ENCODE measurements at places on chromosomes 5 and 9. TPM values are rescaled to one million over a fixed set of nuclear protein-coding genes. Genes with fewer than 3 reads are reported as not detected.

DNA sequence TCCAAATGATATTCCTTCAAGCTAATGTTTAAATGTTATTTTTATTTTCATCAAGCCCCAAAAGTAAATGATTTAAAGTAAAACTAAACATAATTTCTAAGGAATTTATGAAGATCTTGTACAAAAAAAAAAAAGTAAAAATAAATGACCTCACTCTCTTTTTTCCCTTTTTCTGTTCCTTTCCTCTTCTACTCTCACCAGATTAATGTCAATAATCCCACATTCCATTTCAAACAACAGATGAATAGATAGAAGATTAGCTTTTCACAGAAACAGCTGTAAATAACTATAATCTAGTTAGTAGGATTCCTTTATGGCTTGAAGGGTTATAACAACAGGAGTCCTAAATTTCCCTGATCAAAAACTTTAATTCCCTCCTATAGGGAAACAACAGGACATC lies 88.1 kb downstream of the EFNA5 start:
- DNase-seq: no peak
- H3K4me3 ChIP-seq: no peak overlapping the region
- no peaks in the 10 kb centered on the region for H3K36me3 ChIP-seq
- H3K27me3 ChIP-seq: no peaks in the 10 kb centered on the region
- no peak overlapping the region for H3K27ac ChIP-seq

DNA sequence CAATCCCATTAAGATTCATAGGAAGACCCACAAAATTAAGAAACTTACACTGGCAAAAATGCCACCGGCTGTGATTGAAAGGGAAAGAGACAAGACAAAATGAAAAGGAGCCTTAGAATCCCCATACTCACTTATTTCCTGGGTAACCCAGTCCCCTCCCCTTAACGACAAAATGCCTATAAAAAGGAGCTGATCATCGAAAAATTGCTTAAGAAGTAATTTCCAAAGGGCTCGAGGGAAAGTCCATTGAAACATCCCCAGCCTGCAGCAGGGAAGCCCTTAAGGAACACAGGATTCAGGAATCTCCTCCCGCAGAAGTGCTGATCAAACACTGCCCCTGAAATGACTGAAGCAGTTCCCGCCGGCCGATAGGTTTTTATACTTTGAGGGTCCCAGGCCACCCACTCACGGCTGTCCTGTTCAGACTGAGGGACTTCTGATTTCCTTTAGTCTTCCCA lies 677 bp upstream of the ZNF79 start:
- H3K36me3 ChIP-seq: no peaks in the 10 kb centered on the region
- no peak for DNase-seq
- H3K27me3 ChIP-seq: no peaks in the 10 kb centered on the region
- peak overlapping the region; percentile 79 for H3K27ac ChIP-seq
- peaks cover 25% of the 10 kb centered on the region for H3K4me1 ChIP-seq
- H3K4me3 ChIP-seq: peak overlapping the region; percentile 62

GRCh38 chr9:116279230-116279629 lies 125.6 kb downstream of the PAPPA start:
- no peaks in the 10 kb centered on the region for H3K36me3 ChIP-seq
- peak; percentile 19 for DNase-seq
- peaks cover 3% of the 10 kb centered on the region for H3K4me1 ChIP-seq
- no peak overlapping the region for H3K4me3 ChIP-seq
- no peaks in the 10 kb centered on the region for H3K27me3 ChIP-seq
- no peak overlapping the region for H3K27ac ChIP-seq

GRCh38 chr9:117687532-117687931 lies 16.7 kb upstream of the TLR4 start:
- H3K27ac ChIP-seq: no peak overlapping the region
- H3K4me1 ChIP-seq: peaks cover 23% of the 10 kb centered on the region
- no peak overlapping the region for H3K4me3 ChIP-seq
- DNase-seq: no peak

DNA sequence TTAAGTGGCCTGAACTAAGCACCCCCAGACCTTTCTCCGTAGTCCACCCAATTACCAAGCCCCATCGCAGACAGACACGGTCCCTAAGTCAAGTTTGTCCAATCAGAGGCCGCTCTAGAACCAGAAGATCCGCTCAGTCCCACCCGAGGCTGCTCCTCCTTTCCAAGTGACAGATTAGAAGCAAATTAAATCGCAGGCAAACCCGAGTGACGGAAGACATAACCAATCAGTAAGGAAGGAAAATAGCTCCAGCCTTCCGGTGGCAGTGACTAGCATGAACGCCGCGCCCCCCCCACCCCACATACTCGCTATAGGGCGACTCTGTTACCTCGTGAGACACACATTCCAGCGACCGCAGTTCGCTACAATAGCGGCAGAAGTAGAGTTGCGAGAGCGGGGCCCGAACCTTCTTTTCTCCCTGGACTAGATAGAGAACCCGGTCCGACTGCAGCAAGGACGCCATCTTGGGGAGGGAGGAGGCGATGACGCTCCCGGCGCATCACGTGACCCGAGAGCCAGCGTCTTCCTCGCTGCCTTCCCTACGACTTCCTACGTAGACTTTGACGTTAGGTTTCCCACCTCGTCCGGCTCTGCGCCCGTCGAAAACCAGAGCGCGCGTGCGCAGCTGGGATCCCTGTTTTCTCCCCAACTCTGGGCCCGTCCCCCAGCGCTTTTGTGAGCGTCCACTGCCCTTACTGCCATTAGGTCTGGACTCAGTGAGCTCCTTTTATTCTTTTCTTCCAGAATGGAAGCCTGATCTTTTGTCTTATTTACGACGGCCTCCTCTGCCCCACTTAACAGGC lies at the start of gene DCTN4:
Gene DCTN4 (minus strand): TSS at position 487 of the 803 bp plus-strand sequence. CDS start 24 bp downstream, at position 463.
- H3K4me1 ChIP-seq: peaks cover 13% of the 10 kb centered on the region
- H3K27me3 ChIP-seq: no peaks in the 10 kb centered on the region
- peak; percentile 99 for DNase-seq
- H3K36me3 ChIP-seq: peaks cover 6% of the 10 kb centered on the region

The PLEKHG4B gene
- not detected for polyA plus RNA-seq

The ARID3C gene
- not detected for polyA plus RNA-seq

The HRCT1 gene
- 7.0 TPM for polyA plus RNA-seq
